ENCODE measurements at places on chromosomes 2 and 18. TPM values are rescaled to one million over a fixed set of nuclear protein-coding genes. Genes with fewer than 3 reads are reported as not detected.

The CD8B2 gene
- not detected for total RNA-seq

The SULT1C4 gene
- not detected for total RNA-seq

The IL1A gene
- 0.11 TPM for total RNA-seq

The ALK gene
- 0.87 TPM for total RNA-seq

The ANKRD30BL gene
- not detected for total RNA-seq

The GKN1 gene
- total RNA-seq = not detected

The GPR148 gene
- total RNA-seq = not detected

The TMEM17 gene
- 2.9 TPM for total RNA-seq

DNA sequence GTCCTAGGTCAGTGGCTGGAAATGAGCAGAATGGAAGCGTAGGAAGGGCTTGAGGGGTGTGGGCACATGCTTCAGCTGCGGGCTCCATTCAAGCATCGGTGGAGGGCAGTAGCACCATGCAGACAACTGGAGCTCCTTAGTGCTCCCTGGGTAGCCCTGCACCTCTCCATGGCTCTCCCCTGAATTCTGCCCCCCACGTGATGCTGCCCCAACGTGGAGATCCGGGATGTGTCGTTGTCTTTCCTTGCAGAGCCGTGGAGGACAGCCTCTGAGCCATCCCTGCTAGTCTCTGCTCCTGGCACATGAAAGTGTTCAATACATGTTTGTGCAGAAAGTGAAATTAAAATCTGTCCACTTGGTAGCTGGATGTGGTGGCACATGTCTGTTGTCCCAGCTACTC, 94.5 kb downstream of the SH3RF3 start:
- H3K4me1 ChIP-seq = peaks cover 19% of the 10 kb centered on the region
- H3K27me3 ChIP-seq = no peaks in the 10 kb centered on the region
- H3K27ac ChIP-seq = no peak overlapping the region
- H3K4me3 ChIP-seq = no peak overlapping the region
- H3K36me3 ChIP-seq = no peaks in the 10 kb centered on the region

DNA sequence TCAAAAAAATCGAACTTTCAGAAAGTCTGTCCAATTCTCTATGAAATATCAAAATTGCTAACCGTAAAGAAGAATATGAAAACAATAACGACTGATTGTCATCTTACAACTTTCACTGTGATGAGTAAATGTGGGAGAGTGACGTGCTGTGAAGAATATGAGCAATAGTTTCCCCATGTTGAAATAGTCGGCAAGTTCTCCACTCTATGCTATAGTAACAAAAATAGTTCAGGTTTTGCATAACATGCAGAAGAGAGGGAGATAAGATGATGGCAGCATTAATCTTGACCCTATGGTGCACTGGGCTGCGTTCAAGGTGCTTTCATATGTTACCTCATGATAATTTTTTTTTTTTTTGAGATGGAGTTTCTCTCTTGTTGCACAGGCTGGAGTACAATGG, 196.8 kb upstream of the CYRIA start:
- DNase-seq = no peak
- no peaks in the 10 kb centered on the region for H3K36me3 ChIP-seq
- no peak overlapping the region for H3K27ac ChIP-seq
- no peaks in the 10 kb centered on the region for H3K27me3 ChIP-seq
- H3K4me3 ChIP-seq = no peak overlapping the region

GRCh38 chr2:108268001-108268400, 20.7 kb upstream of the SULT1C2 start:
- no peaks in the 10 kb centered on the region for H3K36me3 ChIP-seq
- peak; percentile 80 for DNase-seq
- H3K4me3 ChIP-seq = no peak overlapping the region

- no peak overlapping the region for H3K27ac ChIP-seq
- H3K36me3 ChIP-seq = no peaks in the 10 kb centered on the region
- no peak overlapping the region for H3K4me3 ChIP-seq
- DNase-seq = no peak
- no peaks in the 10 kb centered on the region for H3K4me1 ChIP-seq
- H3K27me3 ChIP-seq = no peaks in the 10 kb centered on the region
Observed at GRCh38 chr18:68509902-68510301, 205.0 kb downstream of the TMX3 start.

- no peaks in the 10 kb centered on the region for H3K27me3 ChIP-seq
- H3K27ac ChIP-seq = no peak overlapping the region
- no peaks in the 10 kb centered on the region for H3K36me3 ChIP-seq
- H3K4me3 ChIP-seq = no peak overlapping the region
- H3K4me1 ChIP-seq = peaks cover 11% of the 10 kb centered on the region
Observed at GRCh38 chr2:39942950-39943349, 163.9 kb upstream of the THUMPD2 start.

DNA sequence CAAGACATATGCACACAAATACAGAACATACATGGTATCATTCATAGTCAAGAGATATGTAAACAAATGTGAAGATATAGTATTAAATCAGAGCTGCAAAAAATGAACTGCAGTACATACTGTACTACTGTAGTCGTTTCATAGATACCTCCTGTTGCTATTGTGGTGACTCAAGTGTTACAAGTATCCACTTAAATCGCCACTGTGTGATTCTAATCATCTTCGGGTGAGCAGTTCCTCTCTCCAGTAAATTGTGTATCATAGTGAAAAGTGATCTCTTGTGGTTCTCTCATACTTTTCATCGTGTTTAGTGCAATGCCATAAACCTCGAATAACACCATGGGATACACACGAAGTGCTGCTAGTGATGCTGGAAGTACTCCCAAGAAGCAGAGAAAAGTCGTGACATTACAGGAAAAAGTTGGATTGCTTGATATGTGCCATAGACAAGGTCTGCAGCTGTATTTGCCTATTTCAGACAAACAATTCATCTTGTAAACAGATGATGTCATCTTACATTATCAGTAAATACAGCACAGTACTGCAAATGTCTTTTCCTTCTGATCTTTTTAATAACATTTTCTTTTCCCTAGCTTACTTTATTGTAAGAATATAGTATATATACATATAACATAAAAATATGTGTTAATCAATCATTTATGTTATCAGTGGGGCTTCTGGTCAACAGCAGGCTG, 222.2 kb downstream of the BCL11A start:
- no peak overlapping the region for H3K27ac ChIP-seq
- H3K36me3 ChIP-seq = no peaks in the 10 kb centered on the region
- no peaks in the 10 kb centered on the region for H3K4me1 ChIP-seq
- DNase-seq = peak; percentile 44
- H3K4me3 ChIP-seq = no peak overlapping the region

- no peaks in the 10 kb centered on the region for H3K36me3 ChIP-seq
- no peak overlapping the region for H3K4me3 ChIP-seq
- DNase-seq = no peak
- no peak overlapping the region for H3K27ac ChIP-seq
Observed at GRCh38 chr2:10894264-10894935, 17.3 kb upstream of the KCNF1 start.

GRCh38 chr2:72925328-72925943, 8.1 kb downstream of the EMX1 start:
- H3K4me3 ChIP-seq = no peak overlapping the region
- H3K27ac ChIP-seq = no peak overlapping the region
- no peaks in the 10 kb centered on the region for H3K36me3 ChIP-seq
- H3K4me1 ChIP-seq = no peaks in the 10 kb centered on the region

DNA sequence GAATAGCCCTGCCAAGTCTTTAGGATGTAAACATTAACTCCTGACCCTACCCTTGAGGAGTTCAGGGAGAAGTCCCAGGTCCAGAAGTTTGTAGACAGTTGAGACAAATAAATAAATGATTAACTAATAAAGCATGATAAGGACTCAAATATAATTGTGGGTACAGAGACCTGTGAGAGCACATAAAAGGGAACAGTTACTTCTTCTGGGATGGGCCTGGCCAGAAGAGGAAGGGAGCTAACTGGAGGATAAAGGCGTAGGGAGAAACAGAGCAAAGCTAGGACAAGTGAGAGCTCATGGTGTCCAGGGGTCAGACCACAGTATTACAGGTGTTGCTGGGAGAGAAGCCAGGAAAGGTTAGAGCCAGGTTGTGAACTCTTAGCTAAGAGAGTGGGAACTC, 3.0 kb downstream of the LCLAT1 start:
- H3K4me1 ChIP-seq = peaks cover 27% of the 10 kb centered on the region
- H3K27me3 ChIP-seq = no peaks in the 10 kb centered on the region
- H3K27ac ChIP-seq = no peak overlapping the region
- no peak for DNase-seq

- H3K4me1 ChIP-seq = peaks cover 52% of the 10 kb centered on the region
- peak; percentile 92 for DNase-seq
- peak overlapping the region; percentile 98 for H3K27ac ChIP-seq
- H3K27me3 ChIP-seq = no peaks in the 10 kb centered on the region
Observed at GRCh38 chr18:70423988-70424387, 135.1 kb downstream of the SOCS6 start.

All from PC-3 (cell line).